Stimulated activated CD8-positive, alpha-beta memory T cell treated with anti-CD3 and anti-CD28 coated beads, Interleukin-7, amount 100 ng/mL, for 4 hours (primary cell): ENCODE measurements at places on chromosomes 6 and 20.
A peak's percentile ranks its signal among the peaks of the same experiment; 100 is the strongest.

GRCh38 chr6:21352131-21352530 is 241.4 kb upstream of the SOX4 start:
- no peak for DNase-seq

GRCh38 chr20:58044286-58044685 is 184.2 kb downstream of the ANKRD60 start:
- no peak for DNase-seq

DNA sequence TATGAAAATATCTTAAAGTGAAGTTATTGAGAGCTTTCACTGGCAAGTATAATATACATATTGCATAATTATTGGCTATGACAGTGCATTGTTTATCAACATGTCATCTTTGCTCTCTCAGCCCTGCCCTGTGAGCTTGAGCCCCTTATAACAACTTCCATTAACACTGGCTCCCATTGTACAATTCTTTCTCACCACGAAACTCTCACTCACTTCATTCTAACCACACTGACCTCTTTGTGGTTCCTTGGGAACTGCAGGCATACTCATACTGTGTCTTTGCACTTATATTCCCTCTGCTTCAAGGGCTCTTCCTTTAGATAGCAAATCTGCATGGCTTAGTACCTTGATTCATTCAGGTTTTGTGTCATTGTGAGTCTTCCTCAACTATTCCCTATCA is 411.8 kb downstream of the CDKAL1 start:
- DNase-seq, result no peak

DNA sequence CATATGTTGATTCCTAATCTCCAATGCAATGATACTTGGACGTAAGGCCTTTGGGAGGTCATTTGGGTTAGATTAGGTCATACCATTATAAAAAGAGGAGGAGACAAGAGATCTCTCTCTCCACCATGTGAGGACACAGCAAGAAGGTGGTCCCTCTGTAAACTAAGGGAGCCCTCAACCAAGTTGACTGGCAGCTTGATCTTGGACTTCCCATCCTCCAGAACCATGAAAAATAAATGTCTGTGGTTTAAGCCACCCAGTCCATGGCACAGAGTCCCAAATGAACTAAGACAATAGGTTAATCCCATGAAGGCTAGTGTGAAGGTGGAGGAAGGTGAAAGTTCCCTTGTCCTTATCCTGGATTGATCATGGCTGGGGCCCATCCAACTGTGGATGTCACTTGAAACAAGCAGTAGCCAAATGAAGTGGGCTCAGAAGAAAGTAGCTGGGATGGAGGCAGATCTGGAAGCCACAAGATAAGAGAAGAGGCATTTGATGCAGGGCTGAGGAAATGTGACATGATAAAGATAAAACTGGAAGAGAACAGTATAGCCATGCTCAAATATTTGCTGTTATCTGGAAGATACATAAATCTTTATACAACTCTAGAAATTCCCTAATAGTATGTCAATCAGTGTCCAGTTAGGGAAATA is 99.9 kb downstream of the BANF2 start:
- no peak for DNase-seq

DNA sequence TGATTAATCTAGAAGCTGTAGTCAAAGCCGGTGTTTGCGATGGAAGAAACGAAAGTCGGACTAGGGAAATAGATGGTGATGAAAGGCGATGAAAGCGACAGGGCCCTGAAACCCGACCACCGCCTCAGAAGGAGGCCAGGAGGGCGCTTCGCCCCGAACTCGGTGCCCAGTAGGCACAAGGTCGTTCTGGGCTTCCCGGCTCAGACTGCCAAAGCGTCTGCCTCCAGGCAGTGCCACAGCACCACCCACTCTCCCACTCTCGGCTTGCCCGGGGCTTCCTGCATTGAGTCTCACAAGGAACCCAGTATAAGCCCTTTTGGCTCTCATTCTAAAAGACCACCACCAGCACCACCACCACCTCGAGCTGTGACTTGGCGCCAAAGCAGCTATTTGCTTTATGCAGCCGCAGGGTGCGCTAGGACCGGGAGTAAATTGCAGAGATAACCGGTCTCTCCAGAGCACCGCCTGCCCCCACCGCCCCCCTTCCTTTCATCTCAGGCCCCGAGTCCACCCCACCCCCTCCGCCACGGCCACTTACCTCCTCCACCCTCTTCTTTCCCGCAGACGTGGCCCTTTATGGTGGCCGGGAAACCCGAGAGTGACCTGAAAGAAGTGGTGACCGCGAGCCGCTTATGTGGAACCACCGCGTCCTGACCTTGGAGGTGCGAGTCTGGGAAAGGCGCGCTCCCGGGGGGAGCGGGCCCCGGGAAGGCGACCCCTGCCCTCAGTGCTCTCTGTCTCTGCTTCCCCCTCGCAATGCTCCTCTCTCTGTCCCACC is 2.4 kb downstream of the TCF21 start:
- no peak for DNase-seq

DNA sequence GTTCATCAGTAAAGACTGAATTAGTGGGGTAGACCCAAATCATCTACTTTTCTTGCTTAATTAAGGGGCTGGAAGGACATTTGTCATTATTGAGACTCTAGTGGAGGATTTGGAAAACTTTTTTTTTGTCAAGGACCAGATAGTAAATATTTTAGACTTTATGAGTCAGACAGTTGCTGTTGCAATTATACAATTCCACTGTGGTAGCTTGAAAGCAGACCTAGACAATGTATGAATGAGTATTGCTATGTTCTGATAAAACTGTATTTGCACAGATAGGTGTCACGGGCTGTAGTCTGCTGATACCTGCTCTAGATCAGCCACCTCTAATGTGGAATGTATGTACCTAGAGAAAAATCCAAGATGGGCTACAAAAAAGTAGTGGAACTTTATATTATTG is 175.0 kb downstream of the CARMIL1 start:
- no peak for DNase-seq

DNA sequence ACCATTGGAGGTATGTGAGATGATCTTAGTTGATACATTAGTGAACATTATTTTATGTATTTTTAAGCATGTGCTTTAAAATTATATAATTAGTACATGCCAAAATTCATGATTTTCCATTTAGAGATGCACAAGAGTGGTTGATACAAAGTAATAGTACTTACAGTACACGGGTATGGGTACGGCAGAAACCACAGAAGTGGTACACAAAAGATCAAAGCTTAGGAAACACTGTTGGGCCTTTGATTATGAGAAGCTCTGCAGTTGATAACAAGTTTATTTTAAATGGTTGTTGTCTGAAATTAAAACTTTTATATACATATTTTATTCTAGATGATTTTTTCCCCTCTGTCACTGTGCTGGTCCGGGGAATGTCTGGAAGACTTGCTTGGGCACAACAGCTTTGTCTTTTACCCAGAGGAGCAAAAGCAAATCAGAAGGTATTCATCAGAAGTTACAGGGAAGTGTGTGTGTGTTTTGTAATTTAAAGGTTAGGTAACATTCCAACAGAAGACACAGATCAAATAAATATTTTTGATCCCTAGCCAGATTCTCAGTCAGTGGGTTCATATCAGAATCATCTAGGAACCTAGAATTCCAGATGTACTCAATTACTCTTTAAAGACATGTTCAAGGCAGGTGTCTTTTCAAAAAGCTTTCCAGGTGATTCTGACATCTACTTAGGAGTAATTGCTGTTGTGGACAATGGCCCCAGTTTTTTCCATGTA is 32.5 kb upstream of the ADIG start:
- no peak for DNase-seq

GRCh38 chr20:17969278-17969883 is 563 bp downstream of the MGME1 start:
- peak; percentile 16 for DNase-seq

GRCh38 chr6:163712981-163713380 is 298.5 kb downstream of the QKI start:
- DNase-seq, result no peak

DNA sequence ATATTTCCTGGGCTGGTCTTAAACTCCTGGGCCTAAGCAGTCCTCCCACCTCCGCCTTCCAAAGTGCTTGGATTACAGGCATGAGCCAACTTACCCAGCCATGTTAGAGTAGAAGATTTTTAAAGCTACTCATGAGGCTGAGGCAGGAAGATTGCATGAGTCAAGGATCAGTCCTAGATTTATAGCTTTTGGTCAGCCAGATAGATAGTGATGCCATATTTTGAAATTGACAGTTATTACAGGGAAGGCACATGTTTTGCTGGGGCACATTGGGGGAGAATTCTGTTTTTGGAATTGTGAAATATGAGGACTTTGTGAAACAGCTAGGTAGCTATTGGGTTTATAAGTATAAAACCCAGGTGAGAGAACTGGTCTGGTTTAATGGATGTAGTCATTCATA is 40.9 kb downstream of the DOP1A start:
- no peak for DNase-seq

GRCh38 chr6:113562248-113562647 is 294.9 kb upstream of the MARCKS start:
- no peak for DNase-seq

DNA sequence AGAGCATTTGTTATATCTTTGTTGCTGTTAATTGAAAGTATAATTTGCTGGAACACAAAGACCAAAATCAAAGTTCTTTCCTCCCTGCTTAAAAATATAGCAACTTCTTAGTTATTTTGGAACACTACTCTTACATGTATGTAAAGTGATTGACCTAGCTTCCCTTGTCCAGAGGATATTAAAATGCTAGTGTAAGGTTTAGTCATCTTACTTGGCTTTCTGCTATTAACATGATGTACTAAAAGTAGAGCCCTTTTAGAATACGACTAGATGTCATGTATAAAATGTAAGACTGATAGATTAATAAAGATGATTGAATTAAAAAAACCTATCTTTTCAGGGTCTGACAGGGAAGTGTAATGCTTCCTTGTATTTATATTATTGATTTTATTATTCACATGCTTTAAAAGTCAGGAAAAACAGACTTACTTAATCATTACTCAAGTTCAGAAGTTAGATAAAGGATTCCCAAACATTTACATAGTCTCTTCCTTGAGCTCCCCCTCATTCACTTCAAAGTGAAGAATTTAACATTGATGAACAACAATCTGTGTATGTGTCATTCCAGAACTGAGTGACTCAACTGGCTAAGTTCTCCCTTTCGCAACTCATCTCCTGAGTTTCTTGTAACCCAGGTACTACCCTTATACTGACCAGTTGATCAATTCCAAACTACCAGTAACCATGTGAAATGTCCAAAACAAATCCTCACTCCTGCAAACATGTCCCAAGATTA is 50.9 kb downstream of the BTBD9 start:
- DNase-seq, result no peak

- no peak for DNase-seq
Observed at GRCh38 chr20:14155361-14155760, 160.0 kb downstream of the MACROD2 start.

- peak; percentile 89 for DNase-seq
Observed at GRCh38 chr6:138773177-138774091, at the start of gene CCDC28A. CCDC28A (plus strand) TSS chr6:138773769; CDS start chr6:138776121, 2,352 bp downstream.

DNA sequence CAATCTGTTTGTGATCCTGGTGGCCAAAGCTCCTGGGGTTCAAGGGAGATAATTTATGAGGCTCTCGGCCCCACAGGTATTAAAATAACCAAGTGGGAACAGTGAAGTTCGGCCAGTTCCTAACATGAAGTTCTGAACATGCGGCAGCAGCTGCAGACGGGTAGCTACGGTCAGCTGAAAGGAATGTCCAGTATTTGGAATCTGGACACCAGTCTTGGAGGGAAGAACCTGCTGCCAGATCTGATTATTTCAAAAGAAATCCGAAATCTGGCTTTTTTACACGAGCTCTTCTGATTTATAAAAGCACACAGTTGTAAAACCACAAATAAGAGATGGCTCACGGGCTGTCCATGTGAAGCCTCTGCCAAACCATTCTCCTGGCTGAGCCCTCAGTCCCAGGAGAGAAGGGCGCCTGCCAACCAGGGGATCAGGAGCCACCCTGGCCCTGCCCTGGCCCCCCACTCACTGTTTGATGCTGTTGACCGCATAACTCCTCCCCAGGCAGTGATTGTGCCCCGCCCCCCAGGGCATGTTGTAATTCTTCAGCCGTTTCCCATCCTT is 28.2 kb upstream of the KCNB1 start:
- DNase-seq, result no peak

DNA sequence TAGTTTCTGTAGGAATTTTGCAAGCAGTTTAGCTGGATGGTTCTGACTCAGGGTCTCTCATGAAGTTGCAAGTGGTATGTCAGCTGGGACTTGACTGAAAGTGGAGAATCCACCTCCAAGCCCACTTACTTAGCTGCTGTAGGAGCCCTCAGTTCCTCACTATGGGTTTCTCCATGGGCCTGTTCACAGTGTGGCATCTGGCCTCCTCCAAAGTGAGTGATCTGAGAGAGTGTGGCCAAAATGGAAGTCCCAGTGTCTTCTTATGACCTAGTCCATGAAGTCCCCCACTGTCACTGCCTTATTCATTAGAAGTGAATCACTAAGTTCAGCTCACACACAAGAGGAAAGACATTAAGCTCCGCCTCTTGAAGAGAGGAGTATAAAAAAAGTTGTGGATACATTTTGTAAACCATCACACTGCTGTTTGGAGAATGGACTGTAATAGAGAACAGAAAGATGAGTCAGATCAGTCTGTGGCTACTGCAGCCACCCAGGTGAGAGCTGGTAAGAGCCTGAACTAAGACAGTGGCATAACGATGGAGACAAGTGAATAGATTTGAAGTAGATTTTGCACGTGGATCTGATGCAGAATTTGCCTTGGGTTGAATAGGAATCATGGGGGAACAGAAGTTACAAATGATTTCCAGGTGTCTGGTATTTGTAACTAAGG is 4.9 kb upstream of the NELFCD start:
- DNase-seq, result no peak

- peak; percentile 72 for DNase-seq
Observed at GRCh38 chr6:157274471-157275226, 48.7 kb downstream of the TMEM242 start.

DNA sequence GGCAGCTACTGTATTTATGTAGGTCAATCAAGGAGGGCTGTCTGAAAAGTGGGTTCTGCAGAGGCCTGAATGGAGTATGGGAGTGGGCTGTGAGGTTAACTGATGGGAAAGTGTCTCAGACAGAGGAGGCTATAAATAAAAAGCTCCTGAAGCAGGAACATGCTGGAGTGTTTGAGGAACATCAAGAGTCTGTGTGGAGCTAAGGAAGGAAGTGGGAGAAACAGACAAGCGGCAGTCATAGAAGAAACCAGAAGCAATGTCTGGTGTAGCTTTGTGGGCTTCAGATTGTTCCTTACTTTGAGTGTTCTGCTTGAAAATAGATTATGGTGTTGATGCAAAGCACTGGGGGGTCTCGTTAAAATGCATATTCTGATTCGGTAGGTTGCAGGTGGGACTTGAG is 101.5 kb upstream of the OGFRL1 start:
- DNase-seq, result no peak

DNA sequence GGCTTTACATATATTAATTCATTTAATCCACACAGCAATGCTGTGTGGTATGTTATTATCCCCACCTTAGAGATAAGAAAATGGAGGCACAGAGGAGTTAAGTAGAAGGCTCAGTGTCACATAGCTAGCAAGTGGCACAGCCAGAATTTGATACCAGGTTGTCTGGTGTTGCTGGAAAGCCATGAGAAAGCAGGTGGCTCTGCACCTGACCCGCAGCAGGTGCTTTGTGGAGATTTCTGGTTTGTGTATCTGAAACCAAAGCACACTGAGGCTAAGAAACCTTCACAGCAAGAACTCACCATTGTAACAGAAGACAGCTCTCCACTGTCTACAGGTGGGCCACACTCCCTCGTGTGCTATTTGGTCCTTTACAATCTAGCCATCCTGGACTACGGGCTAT is 7.5 kb downstream of the ELMO2 start:
- DNase-seq, result no peak

GRCh38 chr20:47704746-47705496 is 80.4 kb downstream of the SULF2 start:
- no peak for DNase-seq

- no peak for DNase-seq
Observed at GRCh38 chr20:1423206-1423605, 30.4 kb upstream of the FKBP1A start.
